ENCODE measurements at places on chromosomes 4 and X. TPM values are rescaled to one million over a fixed set of nuclear protein-coding genes. Genes with fewer than 3 reads are reported as not detected.
A peak's percentile ranks its signal among the peaks of the same experiment; 100 is the strongest.

Gene CMC4
- 14.3 TPM for total RNA-seq

DNA sequence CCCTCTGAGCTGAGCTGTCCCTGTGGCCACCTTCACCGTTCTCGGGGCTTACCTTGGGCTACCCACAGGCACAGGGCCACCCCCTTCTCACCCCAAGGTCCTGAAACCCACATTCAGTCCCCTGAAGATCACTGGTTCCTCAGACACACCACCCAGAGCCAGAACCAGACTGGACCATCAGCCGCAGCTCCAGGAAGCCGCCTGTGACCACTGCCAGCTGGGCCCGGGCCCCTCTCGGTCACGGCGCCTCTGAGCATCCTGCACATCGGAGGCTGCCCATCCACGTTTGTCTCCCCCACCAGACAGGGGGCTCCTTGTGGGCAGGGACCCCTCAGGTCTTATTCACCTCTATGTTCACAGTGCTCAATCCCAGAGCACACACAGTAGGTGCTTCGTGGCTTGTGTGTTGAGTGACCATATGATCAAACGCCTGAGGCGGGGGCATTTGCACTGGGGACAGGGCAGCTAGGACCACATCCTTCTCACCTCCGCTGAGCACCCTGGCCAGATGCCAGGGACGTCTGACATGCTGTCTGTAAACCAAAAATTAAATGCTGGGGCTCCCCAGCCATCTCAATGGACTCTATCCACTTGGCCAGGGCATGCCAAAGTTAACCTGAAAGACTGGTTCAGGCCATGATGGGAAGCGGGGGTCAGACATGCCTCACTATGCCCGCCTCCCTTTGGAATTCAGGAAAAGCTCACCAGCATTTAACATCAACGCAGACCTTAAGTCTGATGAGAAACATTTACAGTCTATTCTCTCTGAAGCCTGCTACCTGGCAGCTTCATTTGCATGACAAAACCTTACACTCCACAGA is 109.4 kb upstream of the AFAP1 start:
- no peaks in the 10 kb centered on the region for H3K27me3 ChIP-seq
- DNase-seq, result no peak
- no peaks in the 10 kb centered on the region for H3K36me3 ChIP-seq
- no peak overlapping the region for H3K4me3 ChIP-seq
- peaks cover 8% of the 10 kb centered on the region for H3K4me1 ChIP-seq

DNA sequence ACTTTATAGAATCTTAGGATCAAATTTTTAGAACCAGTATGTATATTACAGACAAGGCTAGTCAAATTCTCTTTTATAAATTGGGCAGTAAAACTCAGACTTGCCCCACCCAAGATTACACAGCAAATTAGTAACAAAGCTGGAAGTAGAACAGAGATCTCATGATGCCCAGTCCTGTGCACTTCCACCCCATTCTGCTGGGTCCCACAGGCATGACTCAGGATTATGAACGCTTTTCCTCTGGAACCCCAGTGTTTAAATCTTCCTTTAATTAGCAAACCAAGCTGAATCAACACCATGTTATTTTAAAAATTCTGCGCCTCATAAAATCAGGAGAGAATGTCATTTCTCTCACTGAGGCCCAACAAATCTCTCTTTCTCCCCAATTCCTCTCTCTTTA is 1.5 kb upstream of the IL13RA2 start:
- no peak overlapping the region for H3K27ac ChIP-seq
- DNase-seq, result no peak
- H3K27me3 ChIP-seq, result no peaks in the 10 kb centered on the region
- no peaks in the 10 kb centered on the region for H3K36me3 ChIP-seq
- no peaks in the 10 kb centered on the region for H3K4me1 ChIP-seq
- H3K4me3 ChIP-seq, result no peak overlapping the region

DNA sequence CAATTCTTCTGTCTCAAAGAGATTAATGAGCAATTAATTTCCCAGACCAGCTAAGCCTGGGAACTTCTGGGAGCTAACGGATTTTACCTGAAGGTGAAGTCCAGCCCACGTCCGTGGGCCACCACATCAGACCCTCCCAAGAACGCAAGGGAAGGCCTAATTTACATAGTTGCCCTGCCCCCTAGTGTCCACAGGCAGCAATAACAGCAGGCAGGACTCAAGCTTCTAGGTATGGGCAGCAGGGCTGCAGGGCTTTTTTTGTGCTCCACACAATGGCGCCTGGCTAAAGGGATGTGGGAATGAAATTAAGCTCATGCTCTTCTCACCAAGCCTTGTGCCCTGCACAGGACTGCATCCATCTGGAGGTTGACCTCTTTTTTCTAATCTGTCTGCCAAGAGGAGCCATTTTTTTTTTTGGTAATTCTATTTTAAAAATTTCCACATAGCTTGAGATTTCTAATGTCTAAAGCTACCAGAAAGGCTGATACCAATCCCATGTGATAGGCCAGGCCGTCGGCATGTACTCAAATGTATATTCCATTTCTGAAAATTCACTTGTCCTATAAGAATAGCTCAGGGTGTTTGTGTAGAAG is 111.9 kb upstream of the TMEM164 start:
- H3K4me3 ChIP-seq, result no peak overlapping the region
- no peaks in the 10 kb centered on the region for H3K4me1 ChIP-seq
- DNase-seq, result peak; percentile 37

Measured in uterus (tissue), 4 donors.